ENCODE measurements at places on chromosomes 6 and 20.

DNA sequence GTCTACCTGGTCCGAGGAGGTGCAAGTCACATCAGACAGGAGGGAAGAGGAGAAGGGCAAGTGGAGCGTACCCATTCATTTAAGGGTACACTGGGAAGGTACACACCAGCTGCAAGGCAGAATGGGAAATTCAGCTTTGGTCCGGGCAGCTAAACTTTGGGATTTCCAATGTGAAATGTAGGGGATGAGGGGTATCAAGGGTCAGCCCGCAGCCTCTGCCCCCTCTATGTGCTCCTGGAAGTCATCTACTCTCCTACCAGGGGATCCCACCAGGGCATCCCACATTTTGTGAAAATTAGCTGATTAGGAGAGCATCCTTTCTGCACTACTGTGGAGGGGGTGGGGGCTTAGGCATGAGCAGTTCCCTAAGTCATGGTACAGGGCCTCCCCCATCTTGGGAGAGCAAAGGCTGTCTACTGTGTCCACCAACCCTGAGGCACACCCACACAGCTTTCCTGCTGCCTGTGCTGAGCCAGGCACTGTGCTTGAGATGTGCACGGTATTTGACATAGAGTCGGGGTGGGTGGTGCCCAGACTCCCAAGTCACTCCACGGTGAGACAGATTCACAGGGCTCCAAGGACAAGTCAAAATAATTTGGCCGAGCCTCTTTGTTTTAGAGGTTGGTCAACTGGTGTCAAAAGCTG is 189.1 kb upstream of the SULF2 start:
- DNase-seq: no peak

DNA sequence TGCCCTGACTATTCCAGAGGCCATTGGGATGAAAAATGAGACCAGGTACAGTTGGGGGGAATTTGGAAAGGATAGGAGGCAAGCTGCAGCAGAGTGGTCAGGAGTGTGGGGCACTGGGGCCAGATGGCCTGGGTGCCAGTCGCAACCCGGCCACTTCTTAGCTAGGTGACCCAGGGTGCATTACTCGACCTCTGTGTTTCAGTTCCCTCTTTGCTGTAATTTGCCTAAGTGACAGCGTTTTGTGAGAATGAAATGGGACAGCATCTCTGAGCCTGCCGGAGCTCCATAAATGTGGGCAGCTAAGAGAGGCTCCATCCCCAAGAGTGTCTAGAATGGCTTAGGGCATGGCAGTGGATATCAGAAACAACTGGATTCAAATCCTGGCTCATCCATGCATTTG is 13.9 kb downstream of the LRFN2 start:
- DNase-seq: no peak

- DNase-seq: no peak
Observed at GRCh38 chr20:33488201-33488600, 1.7 kb upstream of the CBFA2T2 start.

DNA sequence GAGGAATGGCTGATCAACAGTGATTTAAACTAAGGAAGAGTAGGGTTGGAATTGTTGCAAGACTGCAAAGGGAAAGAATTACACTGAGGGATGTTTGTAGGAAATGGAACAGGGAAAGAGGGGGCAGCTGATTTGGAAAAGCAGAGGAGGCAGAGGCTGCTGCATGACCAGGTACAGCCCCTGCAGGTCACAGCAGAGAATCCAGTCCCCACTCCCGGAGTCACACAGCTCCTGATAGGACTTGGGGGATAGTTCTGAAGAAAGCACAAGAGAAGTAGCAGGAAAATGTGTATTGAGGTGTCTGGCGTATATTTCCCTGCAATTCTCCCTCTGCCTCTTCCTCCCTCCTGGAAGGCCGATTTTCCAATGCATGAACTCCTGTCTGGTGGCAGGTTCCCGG is 92.5 kb upstream of the PDE10A start:
- no peak for DNase-seq

GRCh38 chr20:37297066-37297736 is 7.7 kb downstream of the MANBAL start:
- DNase-seq: no peak

DNA sequence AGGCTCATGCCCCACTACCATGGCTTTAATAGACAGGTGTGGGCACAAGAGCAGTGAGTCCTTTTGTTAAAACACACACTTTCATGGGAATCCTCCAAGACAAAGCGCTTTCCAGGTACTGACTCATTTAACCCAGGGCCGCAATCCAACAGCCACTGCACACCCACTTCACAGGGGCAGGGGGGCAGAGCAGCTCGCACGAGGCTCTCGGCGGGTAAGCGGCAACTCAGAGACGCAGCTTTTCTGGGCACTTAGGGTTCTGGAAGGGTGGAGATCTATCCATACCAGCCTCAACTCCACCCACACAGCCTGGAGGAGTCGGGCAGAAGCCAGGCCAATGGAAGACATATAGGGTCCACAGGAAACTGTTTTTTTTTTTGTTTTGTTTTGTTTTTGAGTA is 28.6 kb downstream of the PSMG4 start:
- no peak for DNase-seq

GRCh38 chr20:44218446-44218845 is 7.9 kb upstream of the OSER1 start:
- no peak for DNase-seq

DNA sequence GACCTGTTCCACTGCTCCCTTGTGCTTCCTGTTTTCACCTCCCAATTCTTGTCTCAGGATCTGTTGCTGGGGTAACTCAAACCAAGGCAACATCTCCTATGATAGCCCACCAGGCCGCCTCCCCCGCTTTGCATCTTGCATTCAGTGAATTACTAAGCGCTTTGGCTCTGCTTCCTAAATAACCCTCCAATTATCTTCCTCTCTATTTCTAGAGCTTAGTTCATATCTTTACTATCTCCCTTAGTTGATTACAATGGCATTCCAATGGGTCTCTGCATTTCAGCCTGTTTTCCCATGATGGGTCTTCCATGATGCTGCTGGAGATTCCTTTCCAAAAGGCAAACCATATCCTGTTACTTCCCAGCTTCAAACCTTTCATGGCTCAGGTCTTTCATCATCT is 117.2 kb upstream of the FERMT1 start:
- no peak for DNase-seq

DNA sequence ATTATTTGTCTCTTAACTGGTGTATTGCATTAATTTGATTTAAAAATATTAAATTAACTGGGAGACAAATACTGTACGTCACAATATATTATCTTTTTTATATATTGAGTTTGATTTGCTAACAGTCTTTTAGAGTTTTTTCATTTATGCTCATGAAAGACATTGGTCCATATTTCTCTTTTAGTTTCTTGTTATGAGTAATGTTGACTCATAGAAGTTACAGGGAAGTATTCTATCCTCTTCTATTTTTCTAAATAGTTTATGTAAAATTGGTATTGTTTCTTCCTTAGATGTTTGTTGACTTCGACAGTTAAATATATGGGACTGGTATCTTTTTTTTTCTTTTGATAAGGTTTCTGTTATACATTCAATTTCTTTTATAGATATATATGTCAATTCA is 1115.6 kb upstream of the CITED2 start:
- DNase-seq: no peak

DNA sequence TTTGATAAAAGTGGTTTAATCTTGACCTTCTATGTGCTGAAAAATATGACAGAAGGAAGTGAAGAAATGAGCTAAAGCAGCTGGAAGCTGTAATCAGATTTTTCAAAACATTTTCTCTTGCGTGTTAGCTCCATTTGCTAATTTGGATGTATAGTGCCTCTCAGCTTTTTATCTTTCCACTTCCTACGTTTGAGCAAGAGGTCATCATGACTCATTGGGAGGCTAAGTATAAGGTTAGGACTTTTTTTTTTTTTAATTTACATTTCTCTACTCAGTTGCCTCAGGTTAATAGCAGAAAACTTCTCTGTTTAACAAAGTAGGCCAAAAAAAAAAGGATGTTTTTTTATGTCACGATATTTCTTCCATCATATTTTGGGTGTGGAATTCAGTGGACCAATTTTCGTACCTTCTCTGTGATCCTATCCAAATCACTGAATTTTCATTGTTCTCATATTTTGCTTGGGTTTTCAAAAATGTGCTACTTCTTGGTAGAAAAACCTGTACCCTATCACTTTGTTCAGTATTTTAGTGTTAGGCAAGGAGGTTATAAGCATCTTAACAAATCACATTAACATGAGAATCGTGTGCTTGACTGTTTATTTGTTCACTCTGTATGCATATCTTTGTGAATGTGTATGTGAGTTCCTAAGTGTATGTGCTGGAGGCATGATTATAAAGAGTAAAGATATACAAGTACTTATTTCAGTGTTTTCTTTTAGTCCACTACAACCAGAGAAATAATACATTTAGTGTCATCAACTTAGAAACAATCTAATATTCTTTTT is 1028.3 kb upstream of the EYS start:
- no peak for DNase-seq

DNA sequence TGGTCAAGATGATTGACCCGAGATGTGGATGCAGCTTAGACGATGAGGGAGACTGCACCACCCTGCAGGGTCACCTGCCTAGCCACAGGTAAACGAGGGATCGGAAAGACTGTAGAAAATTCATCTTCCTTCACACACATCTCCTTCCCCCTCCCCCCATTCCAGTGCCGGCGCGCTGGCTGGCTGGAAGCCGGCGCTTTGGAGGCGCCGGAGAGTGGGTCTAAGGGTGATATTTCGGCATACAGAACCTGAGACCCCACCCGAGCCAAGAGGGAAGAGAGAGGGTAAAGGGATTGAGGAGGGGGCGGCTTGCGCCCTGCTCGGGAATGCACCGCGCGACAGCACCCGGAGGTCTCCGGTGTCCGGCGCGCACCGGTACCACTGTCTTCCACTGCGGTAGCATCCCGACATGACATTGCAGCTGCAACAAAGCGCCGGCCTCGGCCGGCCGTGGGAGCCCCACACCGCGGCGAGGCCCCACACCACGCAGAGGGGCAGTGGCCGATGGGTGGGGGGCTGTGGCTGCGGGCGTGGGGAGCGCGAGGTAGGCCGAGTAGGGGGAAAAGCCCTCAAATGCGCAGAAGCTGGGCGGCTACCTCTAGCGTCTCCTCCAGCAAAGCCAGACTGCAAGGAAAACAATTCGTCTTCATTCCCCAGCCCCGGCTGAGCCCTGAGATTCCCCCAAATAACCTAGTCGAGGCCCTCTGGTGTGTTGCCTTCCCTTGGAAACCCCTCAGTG is 984 bp downstream of the TNFRSF21 start:
- peak; percentile 18 for DNase-seq

DNA sequence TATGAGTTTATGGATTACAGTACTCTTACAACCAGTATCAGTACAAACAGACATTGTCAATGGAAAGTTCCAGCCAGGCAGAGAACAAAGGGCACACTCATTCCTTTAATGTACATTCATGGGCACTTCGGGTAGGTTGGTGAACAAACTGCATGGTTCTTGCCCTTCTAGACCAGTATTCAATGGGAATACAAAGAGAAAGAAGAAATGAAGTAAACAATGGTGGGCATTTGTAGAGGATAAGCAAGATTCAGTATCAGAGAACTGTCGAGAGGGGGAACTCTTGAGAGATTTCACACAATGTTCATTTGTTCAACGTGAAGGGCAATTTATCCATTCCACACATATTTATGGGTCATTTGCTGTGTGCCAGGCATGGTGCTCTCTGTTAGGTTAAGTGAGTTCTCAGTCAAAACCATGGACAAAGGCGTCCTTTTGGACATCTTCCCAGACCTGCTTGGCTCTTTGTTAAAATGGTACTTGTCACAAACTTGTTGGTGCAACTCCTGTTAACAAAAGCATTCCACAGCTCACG is 714.8 kb downstream of the DHX35 start:
- DNase-seq: no peak

DNA sequence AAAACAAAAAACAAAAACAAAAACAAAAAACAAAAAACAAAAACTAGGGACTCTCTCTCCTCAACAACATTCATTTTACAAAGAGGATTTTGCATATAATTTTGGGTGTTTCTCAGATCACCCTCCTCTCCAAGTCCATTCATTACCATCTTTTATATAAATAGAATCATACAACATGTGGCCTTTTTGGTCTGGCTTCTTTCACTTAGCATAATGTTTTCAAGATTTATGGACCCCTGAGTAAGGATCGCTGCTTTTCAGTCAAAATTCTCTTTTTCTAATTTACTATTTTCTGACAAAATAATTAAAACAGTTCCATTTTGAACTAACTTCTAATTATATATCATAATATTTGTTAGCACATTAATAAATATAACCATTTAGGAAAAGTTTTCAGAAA is 94.8 kb downstream of the UBE3D start:
- no peak for DNase-seq

GRCh38 chr6:119800526-119800925 is 451.0 kb upstream of the MAN1A1 start:
- no peak for DNase-seq

DNA sequence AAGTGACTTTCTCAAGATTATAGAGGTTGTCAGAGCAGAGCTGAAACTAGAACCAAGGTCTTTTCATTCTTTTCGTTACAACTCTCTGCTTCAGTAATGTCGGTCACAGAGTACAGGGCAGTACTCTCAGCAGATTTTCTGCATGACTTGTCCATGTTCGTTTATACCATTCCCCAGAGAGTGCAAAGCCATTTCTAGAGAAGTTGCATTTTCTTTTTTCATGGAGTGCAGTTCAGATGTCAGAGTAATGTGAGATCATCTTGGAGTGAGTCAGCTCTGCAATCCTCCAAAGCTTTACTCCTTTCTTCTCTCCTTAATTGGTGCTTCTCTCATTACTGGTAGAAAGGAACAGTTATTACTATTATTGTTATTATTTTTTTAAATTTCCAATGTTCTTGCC is 115.6 kb upstream of the B3GAT2 start:
- DNase-seq: no peak

GRCh38 chr6:79719248-79719960 is 88.3 kb downstream of the SH3BGRL2 start:
- no peak for DNase-seq

DNA sequence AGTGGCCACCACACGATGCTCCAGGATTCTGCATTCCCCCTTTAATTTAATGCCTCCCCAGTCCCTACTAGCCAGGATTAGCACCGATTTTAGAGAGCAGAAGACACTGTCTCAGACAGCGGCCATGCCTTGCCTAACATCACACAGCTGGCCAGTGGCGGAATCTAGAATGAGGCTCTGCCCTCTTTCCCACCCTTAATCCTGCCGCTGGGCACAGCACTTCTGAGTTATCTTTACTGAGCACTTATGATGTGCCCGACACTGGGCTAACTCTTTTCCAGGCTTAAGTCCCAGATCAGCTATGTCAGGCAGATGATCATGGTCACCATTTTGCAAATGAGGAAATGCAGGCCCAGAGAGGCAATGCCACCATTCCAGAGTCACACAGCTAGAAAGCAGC is 5.6 kb upstream of the BPIFA2 start:
- no peak for DNase-seq

- DNase-seq: no peak
Observed at GRCh38 chr6:3868544-3868943, 19.4 kb downstream of the FAM50B start.

GRCh38 chr6:122438975-122439374 is 32.6 kb downstream of the SERINC1 start:
- no peak for DNase-seq

DNA sequence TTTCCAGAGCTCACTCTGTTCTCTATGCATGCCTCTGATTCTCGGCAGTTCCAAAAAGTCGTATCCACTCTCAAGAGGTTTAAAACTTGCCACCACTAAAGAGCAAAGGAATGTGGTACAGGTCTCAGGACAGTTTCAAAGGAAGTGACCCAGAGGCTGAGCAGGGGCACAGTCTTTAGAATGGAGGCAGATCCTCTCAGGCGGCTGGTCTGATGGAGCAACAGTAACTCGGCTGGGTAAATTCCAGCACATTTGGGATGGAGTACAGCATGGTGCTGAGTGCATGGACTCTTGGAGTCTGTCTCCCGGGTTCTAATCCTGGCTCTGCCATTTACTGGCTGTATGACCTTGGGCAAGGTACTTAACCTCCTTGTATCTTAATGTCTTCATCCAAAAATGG is 88.1 kb upstream of the BACH2 start:
- DNase-seq: no peak

Measured in NCI-H2081 (cell line).